Glomerular endothelial cell (primary cell): ENCODE measurements at places on chromosomes 11 and 22.

GRCh38 chr11:75667831-75668450 is 897 bp downstream of the MAP6 start:
- DNase-seq = no peak

DNA sequence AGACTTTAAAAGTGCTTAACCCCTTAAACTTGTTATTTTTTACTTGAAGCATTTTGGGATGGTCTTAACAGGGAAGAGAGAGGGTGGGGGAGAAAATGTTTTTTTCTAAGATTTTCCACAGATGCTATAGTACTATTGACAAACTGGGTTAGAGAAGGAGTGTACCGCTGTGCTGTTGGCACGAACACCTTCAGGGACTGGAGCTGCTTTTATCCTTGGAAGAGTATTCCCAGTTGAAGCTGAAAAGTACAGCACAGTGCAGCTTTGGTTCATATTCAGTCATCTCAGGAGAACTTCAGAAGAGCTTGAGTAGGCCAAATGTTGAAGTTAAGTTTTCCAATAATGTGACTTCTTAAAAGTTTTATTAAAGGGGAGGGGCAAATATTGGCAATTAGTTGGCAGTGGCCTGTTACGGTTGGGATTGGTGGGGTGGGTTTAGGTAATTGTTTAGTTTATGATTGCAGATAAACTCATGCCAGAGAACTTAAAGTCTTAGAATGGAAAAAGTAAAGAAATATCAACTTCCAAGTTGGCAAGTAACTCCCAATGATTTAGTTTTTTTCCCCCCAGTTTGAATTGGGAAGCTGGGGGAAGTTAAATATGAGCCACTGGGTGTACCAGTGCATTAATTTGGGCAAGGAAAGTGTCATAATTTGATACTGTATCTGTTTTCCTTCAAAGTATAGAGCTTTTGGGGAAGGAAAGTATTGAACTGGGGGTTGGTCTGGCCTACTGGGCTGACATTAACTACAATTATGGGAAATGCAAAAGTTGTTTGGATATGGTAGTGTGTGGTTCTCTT is 2.8 kb downstream of the MALAT1 start:
- DNase-seq = no peak

DNA sequence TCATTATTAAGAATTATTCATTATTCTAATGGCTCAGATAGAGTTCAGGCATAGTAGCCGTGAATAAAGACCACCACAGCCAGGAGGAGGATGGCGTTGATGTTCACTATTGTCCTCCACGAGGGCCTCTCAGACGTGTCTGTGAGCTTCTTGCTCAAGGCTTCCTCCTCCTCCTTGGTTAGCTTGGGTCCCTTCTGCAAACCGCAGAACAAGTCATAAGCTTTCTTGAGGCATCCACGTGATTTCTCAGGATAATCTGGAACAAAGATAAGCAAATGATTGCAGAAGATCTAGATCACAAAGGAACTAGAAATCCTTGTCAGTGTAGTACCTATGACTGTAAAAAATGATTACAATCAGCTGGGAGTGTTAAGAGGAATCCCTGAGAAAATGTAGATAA is 13.6 kb upstream of the RFPL2 start:
- DNase-seq = no peak

DNA sequence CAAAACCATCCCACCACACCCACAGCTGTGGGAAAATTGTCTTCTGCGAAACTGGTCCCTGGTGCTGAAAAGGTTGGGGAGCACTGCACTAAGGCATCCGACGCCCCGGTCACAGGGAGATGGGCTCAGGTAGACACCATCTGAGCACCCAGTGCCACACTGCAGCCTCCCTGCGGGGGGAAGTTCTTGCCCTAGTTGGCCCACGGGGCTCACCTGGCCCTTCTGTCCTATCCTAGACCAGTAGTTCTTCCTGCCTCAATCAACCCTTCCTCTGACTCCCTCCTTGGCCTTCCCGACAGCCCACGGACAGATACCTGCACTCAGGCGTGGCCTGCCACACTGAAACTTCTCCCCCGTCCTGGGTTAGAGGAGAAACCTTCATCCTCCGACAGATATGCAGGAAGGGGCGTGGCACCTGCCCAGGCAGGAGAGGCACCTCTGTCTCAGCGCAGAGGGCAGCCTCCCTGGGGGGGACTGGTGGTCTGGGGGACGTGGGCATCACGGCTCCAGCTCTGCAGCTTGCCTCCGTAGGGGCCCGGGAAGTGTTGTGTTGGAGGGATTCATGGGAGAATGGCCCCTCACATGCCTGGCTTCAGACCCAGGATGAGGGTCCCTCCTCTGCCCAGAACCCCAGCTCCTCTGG is 4.5 kb downstream of the ANO9 start:
- DNase-seq = no peak

DNA sequence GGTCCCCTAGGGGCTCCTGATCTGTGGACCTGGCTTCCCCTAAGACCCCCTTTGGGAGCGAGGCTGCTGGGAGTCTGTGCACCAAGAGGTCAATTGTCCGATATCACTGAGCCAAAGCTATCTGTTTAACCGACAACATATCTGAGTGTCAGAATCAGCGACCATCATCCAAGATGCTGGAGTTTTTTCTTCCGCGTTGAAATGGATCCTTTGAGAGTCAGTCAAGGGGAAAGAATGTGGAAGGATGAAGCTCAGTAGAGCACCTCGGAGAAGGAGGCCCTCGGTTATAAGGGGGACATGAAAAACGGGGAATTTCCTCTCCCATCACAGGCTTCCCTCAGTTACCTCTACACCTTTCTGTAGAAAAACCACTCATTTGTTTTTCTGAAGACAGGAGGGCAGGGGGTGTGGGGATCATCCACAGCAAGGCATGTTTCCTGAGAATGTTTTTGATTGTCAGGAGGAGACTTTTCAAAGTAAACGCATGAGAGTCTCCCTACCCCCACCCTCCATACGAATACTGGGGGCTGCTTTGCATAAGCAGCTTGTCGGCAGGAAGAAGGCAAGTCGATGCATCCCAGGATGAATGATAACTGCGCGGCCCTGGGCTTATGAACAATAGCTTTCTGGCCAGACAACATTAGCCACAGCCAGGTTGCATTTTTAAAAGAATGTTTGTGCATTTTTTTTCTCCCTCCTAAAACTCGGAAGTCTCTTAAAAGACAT is 37.7 kb upstream of the CCND1 start:
- DNase-seq = no peak

DNA sequence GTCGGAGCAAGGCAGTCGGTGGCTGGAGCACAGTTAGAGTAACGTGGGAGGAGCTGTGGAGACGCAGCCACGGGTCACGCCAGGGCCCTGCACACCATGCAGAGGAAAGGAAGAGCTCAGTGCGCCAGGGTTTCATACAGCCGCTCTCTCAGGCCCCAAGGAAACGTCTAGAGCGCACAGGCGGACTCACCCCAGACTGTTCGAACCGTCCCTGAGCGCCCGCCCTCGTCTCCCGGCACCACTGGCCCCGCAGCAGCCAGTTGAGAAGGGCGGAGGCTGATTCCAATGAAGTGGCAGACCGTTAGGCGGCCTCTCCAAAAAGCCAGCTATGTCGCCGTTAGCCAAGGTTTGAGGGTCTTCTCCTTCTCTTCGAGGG is 483 bp upstream of the HYLS1 start:
- DNase-seq = no peak

GRCh38 chr22:35312198-35313059 is 12.7 kb downstream of the TOM1 start:
- DNase-seq = no peak

DNA sequence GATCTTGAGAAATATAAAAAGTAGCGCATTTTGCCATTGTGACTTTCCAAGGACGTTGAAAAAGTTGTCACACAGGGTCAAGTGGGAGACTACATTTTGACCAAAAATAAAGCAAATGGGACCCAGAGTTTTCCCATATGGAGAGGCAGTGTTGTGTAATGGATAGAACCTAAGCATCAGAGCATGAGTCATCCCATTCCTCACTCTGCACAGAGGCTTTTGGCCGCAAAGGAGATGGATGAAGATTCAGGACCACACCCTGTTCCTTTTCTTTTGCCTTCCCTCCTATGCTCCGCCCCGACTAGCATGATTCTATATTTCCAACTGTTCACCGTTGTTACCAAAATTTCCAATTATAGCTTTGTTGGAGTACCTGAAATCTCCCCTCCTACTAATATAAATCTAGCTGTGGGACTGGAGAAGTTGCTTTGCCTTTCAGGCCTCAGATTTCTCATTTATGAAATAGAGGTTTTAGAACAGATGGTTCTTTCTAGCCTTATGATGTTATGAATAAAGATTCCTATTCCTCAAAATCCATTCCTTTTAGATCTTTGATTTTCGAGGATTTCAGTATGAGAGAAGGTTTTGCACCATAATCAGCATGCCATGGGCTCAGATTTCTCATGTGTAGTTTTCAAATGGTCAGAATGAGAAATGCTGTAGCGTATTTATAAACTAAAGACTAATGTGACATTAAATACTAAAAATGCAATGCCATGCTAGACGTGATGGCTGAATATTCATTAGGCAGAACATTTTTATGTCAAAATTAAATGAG is 921.9 kb upstream of the TENM4 start:
- no peak for DNase-seq

DNA sequence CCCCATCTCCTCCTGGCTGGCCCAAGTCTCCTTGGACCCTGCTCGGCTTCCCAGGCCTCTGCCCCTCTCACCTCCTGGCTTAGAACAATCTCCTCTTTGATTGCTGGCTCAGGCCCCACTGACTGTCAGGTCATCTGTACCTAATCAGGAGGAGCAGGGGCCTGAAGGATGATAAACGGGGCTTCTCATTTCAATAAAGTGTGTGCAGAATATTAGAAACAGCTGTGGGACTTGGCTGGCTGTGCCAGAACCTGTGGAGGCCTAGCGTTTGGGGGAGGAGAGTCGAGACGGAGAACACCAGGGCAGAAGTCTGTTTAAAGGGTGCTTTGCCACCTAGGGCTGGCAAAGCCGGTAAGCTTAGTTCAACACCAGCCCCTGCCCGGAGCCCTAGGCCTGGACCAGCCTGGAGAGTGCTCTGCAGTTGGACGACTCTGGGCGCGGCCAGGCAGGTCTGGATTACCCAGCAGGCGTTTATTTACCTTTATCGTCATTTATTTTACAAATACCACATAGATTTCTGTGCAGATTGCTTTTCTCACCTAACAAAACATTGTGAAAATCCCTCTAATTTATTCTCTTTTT is 10.1 kb upstream of the VSIG10L2 start:
- no peak for DNase-seq

- DNase-seq = no peak
These were observed 5.1 kb downstream of the GRAMD4 start for GRCh38 chr22:46625113-46625842.

DNA sequence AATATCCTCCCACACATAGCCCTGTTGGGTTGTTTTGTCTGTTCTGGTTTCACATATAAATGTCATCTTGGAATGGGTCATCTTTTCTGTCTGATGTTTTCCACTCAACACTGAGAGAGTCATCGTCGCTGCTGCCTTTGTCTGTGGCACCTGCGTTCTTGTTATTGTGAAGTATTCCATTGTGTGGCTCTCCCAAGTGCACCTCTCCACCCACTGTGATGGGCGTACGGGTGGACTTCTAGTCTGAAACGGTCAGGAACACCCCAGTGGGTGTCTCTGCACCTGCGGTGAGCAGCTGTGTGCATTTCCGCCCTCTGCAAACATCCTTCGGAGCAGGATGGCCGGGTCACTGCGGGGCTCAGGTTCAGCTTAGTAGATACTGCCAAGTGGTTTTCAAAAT is 34.5 kb upstream of the RTL6 start:
- no peak for DNase-seq

DNA sequence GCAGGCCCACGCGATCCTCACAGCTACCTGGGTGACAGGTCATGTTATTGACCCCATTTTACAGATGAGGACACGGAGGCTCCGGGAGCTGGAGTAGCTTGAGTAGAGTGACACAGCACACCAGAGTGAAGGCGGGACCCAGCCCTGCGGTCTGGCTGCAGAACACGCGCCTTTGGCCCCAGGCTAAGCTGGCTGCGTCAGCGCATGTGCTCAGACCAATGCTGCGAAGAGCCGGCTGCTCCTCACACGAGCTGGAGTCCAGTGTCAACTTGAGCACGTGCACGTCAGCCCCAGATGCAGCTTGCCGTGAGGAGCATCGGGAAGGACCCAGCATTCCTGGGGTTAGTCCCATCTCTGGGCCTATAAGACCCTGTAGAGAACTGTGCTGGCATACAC is 49.9 kb downstream of the SCUBE1 start:
- DNase-seq = no peak

GRCh38 chr22:29615705-29616327 is 12.4 kb downstream of the NF2 start:
- DNase-seq = no peak

GRCh38 chr11:86571273-86571948 is 101.0 kb downstream of the ME3 start:
- DNase-seq = no peak

- DNase-seq = no peak
These were observed 16.4 kb downstream of the PRR5 start for GRCh38 chr22:44718418-44718817.

- DNase-seq = no peak
These were observed 92.5 kb upstream of the LDLRAD3 start for GRCh38 chr11:35851342-35851741.

GRCh38 chr22:38618682-38619081 is 37.5 kb downstream of the FAM227A start:
- no peak for DNase-seq

- no peak for DNase-seq
These were observed 130.9 kb downstream of the PARVA start for GRCh38 chr11:12508151-12508751.

- no peak for DNase-seq
These were observed 306.4 kb downstream of the KIRREL3 start for GRCh38 chr11:126694065-126694625.

GRCh38 chr11:18865261-18865660 is 73.7 kb upstream of the PTPN5 start:
- DNase-seq = no peak

GRCh38 chr11:72245263-72245816 is 1.4 kb upstream of the PHOX2A start:
- no peak for DNase-seq

DNA sequence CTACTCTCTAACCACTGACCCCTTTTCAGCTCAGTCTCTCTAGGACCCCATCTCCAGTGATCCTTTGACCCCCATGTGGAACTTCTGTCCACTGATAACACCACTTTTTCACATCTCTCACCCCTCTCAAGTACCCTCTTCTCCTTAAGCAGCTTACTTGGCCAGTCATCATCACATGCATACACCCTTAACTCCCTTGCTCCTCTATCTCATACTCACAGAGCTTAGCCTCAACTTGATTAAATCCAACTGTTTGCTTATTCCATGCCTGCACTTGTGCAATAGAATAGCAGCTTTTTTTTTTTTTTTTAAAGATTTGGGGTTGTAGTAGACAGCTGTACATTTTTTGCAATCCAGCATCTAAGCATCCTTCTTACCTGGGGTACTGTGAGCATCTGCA is 22.2 kb downstream of the AQP11 start:
- DNase-seq = no peak

GRCh38 chr22:29199702-29200400 is 5.8 kb upstream of the EMID1 start:
- no peak for DNase-seq

- no peak for DNase-seq
These were observed 21.1 kb downstream of the UBASH3B start for GRCh38 chr11:122676638-122677037.

GRCh38 chr22:39236321-39237317 is 8.2 kb downstream of the PDGFB start:
- DNase-seq = no peak

GRCh38 chr11:5671831-5672230 is 13.0 kb downstream of the TRIM5 start:
- no peak for DNase-seq
